ENCODE measurements at places on chromosomes 16 and 17.

DNA sequence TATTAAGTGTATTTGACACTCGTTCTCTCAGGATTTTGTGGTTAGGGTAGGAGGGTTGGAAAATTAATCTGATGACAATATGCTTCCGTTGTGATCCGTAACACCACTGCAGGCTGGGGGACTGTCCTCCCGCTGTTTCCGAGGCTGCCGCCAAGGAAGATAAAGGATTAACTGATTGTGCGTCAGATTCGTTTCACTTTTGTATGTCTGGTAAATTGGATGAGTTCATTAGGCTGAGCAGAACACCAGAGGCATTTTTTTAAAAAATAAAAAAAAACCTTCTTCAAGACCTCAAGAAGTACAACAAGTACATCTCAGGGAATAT, 486.7 kb upstream of the SALL1 start:
- DNase-seq: no peak

DNA sequence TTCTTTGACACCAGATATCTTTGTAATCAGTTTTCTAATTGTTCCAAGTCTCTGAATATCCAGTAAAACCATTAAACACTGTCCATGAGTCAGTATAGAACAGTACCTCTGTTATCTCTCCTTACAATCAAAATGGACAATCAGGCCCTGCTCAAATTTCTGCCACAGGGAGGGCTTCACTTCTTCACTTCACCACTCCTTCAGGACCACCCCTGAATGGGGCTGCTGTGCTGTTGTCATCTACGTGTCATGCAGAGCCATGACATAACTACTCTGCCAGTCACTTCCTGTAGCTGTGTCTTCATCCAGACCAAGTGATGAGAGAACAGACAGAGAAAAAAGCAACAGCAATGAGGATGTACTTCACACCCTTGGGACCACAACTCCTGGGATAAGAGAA, 116.9 kb downstream of the TANC2 start:
- no peak for DNase-seq

DNA sequence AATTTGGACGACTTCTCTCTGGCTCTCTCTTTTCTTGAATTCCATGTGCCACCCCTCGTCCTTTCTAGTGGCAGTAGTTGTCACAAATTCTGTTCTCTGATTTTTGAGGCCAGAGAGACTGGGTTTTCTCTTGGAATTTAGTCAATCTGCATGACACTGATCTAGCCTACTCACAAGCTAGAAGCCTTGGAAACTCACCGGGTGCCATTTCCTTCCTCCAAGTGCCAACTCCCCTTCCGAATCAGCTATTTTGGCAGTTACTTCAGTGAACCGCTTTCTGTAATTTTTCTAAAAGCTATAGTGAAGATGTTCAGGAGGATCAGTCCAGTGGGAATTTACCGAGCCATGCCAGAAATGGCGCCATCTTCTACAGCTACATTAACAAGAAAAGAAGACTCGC, 228.9 kb downstream of the PMP22 start:
- DNase-seq: no peak

DNA sequence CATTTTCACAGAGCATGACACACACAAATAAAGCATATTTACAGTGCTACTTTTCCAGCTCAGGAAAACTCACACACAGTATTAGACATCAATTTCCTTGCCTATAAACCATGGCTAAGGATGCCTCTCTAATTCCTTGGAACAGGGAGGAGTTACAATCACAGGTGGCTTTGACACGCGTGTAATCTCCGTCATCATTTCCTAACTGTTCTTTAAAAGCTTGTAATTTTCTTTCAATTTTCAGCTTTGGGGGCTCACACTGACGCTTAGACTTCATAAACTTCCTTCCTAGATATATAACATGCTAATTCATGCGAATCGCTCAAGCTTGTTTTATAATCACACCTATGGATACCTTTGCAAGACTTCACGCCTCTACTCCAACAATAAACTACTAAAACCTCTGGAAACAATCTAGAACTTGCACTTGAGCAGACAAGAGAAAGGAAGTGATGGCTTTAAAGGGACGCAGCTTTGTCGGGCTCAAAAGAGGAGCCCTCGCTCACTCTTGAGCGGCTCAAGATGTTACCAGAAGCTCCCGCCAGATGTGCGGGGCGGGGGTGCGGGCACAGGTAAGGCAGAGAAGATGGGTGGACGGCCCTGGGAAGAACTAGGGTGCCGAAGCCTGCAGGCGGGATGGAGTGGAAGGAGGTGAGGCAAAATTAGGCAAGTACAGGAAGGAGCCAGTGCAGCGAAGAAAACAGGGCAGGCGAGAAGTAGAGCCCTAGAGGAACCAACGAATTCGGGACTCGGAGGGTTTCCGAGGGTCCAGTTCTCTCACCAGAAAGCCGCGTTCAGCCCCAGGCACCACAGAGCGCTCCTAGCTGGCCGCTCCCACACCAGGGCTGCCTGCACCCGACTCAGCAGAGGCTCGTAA, 631 bp downstream of the RETREG3 start:
- DNase-seq: peak; percentile 23

DNA sequence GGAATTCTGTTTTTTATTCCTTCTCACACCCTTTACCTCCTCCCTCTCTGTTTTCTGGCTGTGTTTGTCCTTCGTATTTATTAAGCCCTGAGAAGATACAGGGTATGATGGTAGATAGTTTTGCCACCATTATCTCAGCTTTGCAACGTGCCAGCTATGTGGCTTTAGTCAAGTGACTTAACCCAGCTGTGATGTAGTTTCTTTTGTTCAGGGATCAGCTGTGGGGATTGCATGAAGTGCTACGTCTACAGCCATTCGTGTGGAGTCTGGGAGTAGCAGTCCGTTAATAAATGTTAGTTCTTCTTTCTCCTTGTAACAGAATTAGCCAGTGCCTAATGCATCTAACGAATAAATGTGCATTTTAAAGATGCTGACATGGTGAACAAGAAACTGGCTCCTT, 128.4 kb downstream of the HAPSTR1 start:
- no peak for DNase-seq

GRCh38 chr17:80984749-80985148, 6.9 kb upstream of the CHMP6 start:
- DNase-seq: no peak

DNA sequence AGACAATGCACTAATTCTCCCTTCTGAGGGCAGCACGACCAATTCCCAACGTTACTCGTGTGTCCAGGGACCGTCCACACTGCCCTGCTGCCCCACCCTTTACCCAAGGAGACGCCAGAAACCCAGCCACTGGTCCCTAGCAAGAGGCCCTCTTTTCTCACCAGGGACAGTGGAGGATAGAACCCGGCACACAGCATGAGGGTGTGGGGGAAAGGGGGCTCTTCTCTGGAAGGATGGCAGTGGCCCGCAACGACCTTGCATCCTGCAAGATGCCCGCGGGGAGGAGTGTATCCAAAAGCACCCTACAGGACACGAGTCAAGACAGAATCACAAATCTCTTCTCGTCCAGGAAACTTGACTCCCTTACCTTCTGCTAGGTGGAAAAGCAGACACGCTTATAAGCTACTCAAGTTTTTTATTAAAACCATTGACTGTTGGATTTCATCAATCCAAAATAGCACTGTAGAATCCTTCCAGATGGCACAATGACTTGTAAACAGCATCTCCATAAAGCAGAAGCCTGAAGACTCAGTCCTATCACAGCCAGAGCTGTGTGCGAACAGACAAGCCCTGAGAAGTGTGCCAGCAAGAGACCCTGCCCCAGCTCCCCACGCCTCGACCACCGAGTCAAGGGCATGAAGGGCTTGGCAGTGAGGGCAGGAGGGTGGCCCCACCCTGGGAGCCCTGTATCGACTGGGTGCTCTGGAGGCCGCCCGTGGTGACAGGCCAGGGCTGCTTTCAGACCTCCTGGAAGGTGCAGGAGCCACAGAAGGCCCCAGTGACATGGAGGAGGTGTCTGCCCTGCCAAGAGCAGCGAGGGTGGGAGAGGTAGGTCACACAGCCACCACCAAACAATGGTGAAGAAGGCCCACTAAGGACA, 103.8 kb downstream of the ANKRD11 start:
- no peak for DNase-seq

DNA sequence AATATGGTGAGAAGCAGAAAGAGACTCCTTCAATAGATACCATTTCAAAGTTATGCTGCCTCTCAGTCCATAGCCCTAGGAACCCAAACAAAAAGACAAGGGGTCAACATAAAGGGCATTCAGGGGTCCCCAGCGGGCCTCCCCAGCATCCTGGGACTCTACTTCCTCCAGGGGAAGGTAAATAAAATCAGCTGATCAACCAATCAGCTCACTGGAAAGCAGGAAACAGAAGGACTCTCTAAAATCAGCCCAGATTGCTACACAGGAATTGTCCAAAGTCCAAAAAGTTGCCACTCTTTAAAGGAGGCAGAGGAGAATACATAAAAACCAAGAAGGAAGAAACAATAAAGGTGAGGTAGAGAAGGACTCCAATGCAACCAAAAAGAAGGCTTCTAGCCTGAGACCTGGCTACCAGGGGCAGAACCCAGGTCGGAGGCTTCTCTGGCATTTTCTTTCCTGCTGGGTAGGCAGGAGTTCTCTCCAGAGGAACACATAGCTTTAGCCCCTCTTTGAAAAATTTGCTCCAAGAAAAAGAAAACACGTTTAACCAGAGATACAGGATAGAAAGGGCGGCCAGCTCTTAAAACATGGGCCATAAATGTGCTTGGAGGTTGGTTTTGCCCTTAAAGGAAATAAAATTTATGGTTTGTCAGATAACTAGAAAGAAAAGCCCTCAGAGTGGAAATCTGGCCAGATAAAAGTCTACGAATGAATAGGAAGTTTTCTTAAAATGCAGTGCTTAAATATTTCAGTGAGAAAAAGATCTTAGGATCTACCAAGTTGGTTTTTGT, 404.6 kb downstream of the SOX9 start:
- DNase-seq: no peak

DNA sequence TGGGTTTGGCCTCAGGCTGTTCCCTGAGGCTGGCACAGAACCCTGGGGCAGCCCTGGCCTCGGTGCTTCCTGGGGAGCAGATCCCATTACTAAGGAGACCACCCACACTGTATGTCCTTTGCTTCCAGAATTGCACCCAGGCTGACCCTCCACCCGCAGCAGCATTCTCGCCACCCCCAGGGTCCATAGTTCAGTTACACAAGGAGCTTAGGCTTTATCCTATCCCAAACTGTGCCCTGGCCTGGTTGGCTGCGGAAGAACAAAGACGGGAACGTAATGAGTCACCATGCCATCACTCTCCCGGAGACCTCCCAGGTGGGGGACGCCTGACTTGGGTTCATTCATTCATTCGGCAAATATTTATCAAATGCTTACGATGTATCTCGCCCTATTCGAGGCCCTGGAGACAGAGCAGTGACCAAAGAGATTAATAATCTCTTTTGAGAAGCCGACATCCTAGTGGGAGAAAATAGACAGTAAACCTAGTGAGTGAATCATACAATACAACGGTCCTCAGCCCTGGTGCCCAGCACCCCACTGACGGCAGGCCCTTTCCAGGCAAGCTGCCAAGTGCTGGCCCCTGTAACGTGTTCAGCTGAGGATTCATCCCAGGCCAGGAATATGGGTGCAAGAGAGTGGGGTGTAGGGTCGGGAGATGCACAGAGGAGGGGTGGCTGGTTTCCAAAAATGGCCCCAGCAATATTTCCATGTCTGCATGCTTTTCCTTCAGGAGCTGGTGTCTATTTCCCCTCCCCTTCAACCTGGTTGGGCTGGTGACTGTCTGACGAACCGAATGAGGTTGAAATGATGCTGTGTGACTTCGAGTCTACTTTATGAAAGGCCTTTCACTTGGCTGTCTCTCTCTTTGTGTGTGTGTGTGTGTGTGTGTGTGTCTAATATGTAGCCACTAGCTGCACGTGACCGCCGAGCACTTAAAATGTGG, 134.2 kb downstream of the MGAT5B start:
- no peak for DNase-seq

DNA sequence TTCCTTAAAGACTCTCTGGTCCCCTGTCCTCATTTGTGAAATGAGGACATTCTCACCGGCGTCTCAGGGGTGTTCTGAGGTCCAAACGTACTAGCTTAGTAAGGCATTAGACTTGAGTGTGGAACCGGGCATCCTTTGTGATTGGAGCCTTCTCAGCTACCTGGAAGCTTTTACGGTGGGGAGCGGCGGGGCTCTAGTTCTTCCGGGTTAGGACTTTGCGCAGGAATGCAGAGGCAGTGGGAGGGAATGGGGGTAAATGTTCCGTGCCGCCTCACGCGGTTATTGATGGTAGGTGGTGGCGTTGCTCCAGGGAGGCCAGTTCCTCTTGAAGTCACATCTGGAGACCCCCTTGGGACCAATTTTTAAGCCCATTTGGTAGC, 113.6 kb downstream of the SNX29 start:
- no peak for DNase-seq

DNA sequence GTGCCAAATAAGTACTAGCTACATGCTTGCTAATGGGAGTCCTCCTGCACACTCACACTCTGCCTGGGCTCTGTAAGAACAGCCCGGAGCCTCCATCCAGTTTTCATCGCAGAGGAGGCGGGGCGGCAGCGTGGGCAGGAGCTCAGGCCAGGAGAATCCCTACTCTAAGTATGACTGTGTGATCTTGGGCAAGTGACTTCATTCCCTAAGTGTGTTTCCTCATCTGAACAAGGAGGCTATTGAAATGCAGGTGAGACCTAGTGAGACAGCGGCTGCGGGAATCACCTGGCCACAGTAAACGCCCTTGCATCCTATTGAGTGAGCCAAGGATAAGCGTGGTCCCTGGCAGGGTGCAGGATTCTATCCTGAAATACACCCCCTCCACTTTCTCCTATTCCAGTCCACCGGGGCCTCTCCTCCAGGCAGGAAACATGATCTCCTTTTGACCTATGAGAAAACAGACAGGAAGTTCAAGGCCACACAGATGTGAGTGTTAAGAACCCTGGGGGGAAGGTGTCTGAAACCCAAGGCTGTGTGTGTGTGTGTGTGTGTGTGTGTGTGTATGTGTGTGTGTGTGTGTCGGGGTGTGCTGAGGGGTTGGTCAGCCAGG, 5.2 kb upstream of the RAI1 start:
- DNase-seq: no peak

- no peak for DNase-seq
Observed at GRCh38 chr17:19561697-19562318, 28.2 kb downstream of the SLC47A1 start.

- DNase-seq: no peak
Observed at GRCh38 chr17:73536700-73537605, 107.3 kb downstream of the SDK2 start.

GRCh38 chr17:50890675-50891516, 24.7 kb upstream of the TOB1 start:
- no peak for DNase-seq

GRCh38 chr17:59652119-59652518, 32.4 kb downstream of the CLTC start:
- DNase-seq: no peak

Measured in germinal center (tissue), 1 donor.